ENCODE measurements at places on chromosomes 5 and 9.

- no peak for DNase-seq
Measured at GRCh38 chr5:137696481-137696880, 39.4 kb downstream of the KLHL3 start.

- no peak for DNase-seq
Measured at GRCh38 chr9:87427851-87428506, 69.7 kb upstream of the DAPK1 start.

DNA sequence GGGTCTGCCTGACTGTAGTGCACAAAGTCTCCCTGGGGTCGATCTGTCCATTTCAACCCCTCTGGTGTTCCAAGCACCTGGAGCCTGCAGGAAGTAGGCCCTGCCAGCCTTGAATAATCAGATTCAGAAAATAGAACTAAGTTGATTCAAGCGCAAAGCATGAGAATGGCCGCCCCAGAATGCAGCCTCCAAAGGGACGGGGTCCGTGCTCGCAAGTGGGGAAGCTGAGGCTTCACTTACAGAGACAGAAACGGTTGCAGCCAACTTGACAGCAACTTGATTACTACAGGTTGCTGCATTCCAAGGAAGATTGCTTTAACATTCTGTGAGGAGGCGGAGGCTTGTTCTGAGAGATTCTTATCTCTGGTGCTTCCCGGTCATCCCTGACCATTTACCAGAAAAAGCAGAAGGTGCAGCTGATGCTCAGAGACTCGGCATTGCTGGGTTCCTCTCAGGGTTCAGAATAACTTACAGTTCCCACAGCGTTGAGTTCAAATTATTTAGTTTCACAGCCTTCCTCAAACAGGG is 14.9 kb upstream of the LRRC14B start:
- no peak for DNase-seq

GRCh38 chr9:104895572-104895971 is 32.4 kb downstream of the ABCA1 start:
- DNase-seq = no peak

GRCh38 chr5:120151181-120151580 is 312.9 kb upstream of the PRR16 start:
- no peak for DNase-seq

- DNase-seq = no peak
Measured at GRCh38 chr9:77901771-77902170, 129.8 kb downstream of the GNAQ start.

DNA sequence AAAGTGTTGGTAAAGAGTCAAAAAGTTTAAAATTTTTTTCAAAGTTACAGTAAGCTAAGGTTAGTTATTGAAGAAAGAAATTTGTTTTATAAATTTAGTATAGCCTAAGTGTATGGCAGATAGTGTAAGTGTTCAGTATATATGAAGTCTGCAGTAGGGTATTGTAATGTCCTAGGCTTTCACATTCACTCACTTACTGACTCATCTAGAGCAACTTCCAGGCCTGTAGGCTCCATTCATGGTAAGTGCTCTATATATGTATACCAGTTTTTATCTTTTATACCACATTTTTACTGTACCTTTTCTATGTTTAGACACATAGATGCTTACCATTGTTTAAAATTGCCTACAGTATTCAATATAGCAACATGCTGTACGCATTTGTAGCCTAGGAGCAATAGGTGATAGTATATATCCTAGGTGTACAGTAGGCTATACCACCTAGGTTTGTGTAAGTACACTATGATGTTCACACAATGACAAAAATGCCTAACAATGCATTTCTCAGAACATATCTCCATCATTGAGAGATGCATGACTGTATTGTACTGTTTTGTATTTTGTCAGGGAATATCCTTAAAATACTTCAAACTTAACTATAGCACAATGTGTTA is 38.5 kb downstream of the CYSTM1 start:
- no peak for DNase-seq

DNA sequence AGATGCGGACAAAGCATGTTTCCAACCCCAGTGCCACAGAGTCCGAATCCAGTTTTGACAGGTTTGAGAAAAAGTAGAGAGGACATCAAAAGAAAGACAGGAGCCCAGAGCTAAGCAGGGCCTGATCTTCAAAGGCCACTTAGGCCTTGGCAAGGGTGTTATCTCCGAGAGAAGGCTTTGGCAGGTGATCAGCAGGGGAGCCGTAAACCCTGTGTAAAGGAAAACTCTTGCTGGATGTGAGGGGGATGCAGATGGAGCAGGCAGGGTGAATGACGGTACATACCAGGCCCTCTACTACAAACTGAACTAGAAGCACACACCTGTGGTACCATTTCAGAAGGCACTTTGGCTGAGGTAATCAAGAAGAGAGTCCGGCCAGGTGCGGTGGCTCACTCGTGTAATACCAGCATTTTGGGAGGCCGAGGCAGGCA is 1.4 kb upstream of the HNRNPH1 start:
- DNase-seq = no peak

GRCh38 chr5:165086465-165086864 is 1581.0 kb downstream of the MAT2B start:
- no peak for DNase-seq

DNA sequence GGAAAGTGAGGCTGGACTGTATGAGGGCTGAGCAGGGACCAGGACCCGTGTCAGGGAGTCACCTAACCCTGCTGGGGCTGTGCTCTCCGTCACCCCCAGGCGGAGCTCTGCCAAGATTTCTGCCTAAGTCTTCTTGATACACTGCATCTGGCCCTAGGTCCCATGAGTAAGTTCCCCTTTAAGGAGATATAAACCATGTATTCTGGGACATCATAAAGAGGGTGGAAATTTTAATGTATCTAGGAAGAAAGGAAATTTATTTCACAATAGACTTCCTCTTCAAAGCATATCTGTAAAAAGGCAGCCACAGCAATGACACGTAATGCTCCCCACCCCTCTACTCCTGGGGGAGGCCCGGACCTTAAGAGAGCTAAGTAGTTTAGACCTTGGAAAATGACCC is 183.4 kb downstream of the FBXL7 start:
- DNase-seq = no peak

DNA sequence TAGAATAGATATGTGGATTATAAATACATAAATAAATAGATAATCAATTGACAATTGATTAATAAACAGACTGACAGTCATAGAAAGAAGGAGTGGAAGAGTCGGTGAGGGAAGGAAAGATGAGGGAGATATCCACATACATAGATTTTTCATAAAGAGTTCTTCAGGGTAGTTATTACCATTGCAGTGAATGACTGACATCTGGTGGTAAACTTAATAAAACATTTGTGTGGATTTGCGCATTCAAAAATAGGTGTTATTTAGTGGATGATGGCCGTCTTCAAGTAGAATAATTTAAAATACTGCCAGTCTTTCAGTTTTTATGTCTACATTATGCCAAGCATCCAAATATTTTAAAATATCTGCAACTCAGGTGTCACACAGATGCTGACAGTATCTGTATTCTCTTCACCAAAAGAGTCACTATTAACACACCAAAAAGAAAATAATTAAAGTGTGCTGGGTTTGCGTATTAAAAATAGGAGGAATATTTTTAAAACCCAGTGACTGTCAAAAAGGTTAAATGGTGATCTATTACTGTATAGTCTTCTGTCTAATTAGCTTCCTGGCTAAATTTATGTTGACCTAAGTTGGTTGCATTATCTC is 78.8 kb downstream of the GIN1 start:
- DNase-seq = no peak

- DNase-seq = no peak
Measured at GRCh38 chr5:45793638-45794532, 97.7 kb upstream of the HCN1 start.

- no peak for DNase-seq
Measured at GRCh38 chr9:130213911-130214761, 41.9 kb downstream of the NCS1 start.

GRCh38 chr5:92990771-92991170 is 590.2 kb downstream of the NR2F1-AS1 start:
- no peak for DNase-seq

DNA sequence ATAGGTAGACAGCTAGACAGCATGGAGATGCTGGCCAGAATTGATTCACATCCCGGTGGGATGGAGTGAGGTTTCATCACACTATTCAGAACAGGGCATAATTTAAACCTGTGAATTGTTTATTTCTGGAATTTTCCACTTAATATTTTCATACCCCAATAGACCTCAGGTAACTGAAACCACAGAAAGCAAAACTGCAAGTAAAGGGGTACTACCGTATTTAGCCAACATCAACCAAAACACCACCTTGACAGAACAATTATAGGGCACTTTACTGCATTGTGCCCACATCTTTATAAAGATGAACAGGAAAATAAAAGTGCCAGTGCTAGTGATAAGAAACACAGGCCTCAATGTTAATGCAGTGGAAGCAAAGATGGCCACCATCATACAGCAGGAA is 7.5 kb downstream of the SERINC5 start:
- no peak for DNase-seq

- DNase-seq = no peak
Measured at GRCh38 chr9:37899041-37899440, 4.9 kb downstream of the SLC25A51 start.

DNA sequence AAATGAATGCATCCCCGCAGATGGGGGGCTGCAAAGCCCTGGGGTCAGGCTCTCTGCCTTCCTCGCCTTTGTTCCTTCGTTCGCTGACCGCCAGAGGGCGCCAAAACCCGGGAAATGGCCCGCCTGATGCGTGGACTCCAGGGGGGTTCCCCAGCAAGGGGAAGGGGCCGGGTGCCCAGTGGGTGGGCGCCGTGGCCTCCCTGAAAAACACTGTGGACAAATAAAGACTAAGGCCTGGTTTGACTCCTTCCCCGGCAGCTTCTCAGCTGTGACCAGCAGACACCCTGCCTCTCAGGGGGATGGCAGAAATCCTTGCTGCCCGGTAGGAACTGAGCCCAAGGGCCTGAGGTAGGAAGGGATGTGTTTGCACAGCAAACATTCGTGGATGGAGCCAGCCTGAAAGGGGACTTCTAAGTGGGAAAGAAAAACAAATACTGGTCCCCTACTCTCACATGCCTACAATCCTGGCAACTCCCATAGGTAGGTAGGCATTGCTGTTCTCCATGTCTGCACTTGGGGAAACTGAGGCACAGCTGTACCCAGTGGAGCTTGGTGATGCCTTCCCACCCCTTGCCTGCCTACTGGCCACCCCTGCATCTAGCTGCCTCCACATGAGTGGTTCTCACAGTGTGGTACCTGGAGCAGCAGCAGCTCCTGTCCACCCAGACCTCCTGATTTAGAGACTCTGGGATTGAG is 57.7 kb downstream of the DUSP1 start:
- DNase-seq = no peak

DNA sequence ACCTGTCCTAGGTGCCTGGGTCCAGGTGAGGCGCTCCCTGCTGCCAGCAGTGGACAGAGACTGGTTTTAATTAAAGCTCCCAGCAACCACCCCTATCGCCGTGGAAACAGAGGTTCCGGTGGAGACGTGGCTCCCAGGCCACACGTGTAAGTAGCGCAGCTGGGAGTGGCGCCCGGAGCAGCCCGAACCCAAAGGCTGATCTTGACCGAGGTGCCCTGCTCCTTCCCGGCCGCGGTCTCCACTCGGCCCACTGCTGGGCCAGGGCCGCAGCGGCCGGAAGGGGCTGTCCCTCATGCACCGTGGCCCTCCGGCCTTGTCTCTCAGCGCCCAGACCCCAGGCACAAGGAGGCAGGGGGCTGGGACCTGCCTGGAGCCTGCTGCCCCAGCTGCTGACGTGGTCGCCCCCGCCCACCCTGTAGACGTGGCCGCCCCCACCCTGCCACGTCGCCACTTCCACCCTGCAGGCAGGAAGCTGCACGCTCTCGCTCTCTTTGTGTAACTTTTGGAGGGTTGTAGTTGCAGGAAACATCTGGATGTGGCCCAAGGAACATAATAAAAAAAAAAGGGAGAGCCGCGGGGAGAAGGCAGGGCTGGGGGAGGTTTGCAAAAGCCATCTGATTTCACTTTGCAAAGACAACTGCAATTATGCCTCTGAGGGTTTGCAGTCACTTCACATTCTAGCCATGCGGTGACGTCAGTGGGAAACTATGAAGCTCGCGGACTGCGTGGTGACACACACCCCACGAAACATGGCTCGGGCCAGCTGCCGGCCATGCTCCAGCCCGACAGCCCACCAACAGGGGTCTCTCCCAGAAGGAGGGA is 129.9 kb downstream of the RXRA start:
- DNase-seq = no peak

DNA sequence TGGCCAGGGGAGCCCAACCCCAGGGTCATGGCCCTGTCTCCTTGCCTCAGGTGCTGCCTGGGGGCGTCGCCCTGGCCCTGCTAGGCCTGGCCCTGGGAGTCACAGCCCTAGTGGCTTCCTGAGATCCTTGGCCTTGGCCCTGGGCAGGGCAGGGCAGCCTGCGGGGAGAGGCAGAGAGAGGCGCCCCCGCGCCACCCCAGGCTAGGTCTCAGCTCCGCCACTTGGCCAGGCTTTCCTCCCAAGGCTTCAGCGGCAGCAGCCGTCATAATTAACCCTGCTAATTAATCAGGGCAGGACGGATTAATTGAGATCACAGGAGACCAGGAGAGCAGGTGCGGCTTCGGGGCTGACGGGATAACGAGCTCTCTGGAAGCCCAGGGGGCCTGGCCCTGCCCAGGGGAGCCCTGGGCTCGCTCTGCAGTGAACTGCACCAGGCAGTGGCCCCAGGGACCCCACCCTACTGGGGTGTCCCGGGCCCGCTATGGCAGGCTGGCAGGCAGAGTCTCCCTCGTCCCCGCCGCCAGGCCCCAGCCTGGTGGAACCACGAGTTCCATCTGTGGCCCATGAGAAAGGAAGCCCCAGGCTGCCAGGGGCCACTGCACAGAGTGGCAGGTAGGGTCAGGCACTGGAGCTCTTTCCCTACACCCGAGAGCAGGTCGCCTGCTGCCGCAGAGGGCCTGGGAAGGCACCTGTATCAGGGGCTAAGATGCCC is 269.6 kb downstream of the PBX3 start:
- DNase-seq = no peak

DNA sequence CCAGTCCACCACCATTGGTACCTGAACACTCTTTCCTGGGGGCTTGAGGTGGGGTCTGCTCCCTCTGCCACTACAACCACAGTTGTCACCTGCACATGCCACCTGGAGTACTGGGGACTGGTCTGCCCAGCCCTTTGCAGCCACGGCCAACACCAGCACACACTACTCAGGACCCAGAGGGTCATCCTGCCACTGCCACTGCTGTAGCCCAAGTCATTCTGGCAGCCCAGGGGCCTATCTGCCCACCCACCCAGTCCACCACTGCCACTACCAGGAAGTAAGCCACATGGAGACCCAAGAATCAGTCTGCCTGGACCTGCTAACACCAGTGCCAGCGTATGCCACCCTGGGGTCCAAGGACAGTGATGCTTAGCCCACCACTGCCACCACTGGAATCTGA is 302.4 kb upstream of the TRPC7 start:
- DNase-seq = no peak

GRCh38 chr5:124873188-124873587 is 126.7 kb upstream of the ZNF608 start:
- no peak for DNase-seq

GRCh38 chr5:66558560-66558959 is 37.6 kb upstream of the MAST4 start:
- no peak for DNase-seq

Measured in HuH-7.5 (cell line).